ENCODE measurements at places on chromosomes 4 and X.

DNA sequence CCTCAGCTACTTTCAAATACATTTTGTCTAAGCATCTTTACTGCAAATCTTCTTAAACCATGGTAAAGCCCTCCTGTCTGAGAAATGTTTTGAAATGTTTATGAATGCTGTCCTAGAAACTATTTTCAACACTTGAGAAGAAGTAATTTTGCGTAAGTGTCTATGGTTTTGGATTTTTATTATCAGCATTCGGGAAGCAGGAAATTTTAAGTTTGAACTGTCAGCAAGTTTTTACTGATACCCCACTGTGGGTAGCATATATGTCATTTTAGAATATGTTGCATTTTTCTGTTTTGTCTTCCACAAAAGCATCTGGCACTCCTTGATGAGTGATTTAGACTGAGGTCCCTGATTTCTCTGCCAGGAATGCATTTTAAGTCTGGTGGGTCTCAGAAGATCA lies 302.4 kb upstream of the GIMD1 start:
- no peak for DNase-seq

DNA sequence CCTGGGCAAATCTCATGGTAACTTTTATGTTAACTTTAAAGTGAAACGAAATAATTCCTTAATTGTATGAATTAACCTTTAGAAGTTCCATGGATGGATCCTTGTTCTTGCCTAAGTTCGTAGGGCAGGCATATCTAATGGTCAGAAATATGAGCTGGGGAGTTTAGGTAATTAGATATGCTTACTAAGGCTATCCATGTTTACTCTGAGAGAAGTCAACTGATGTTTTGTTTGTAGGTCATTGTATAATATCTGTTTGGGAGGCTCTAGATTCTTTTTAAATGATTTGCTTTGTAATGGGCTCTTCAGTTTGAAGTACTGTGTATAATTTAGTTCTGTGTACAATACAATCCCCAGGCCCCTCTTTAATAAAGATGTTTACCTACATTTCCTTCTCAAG lies 117.0 kb downstream of the DCK start:
- no peak for DNase-seq

- DNase-seq: no peak
Measured at GRCh38 chr4:24889991-24890390, 22.9 kb downstream of the CCDC149 start.

DNA sequence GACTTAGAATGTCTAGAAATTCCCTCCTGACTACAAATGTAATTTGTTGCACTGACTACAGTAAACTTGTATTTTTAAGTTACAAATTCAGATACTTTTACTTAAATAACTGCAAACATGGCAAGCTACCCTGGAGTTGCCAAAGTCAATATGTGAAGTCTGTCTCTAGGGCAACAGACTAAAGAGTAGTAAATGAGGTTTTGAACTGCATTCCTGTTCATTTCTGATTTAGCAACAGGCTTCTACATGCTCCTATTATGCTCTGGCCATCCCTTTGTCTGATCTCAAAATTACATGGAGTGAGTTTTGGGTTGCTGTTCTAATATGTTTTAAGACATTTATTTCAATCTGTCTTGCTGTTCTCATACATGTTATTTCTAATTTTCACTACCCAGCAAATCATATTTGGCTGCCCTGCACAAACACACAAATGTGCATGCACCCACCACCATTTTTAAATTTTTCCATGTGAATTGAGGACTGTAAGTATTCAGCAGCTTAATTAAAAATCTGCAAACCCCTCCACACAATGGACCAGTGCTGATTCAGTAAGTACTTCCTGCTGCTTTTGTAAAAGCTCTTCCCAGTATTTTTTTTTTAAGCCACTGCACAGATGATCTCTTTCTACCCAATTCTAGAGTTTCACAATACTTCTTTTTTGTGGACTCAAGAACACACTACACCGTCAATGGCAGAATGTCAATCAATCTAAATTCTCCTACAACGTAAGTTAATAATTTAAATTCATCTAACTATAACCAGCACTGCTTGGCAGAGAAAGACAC lies 26.7 kb downstream of the SH3RF1 start:
- DNase-seq: no peak

DNA sequence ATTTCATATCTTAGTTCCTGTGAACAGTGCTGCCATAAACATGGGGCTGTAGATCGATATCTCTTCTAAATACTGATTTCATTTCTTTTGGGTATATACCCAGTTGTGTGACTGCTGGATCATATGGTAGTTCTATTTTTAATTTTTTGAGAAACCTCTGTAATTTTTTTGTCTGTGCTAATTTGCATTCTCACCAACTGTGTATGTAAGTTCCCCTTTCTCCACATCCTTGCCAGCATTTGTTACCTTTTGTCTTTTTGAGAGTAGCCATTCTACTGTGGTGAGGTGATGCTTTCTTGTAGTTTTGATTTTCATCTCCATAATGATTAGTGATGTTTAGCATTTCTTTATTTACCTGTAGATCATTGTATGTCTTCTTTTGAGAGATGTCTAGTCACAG lies 2086.5 kb upstream of the TENM3 start:
- DNase-seq: no peak

DNA sequence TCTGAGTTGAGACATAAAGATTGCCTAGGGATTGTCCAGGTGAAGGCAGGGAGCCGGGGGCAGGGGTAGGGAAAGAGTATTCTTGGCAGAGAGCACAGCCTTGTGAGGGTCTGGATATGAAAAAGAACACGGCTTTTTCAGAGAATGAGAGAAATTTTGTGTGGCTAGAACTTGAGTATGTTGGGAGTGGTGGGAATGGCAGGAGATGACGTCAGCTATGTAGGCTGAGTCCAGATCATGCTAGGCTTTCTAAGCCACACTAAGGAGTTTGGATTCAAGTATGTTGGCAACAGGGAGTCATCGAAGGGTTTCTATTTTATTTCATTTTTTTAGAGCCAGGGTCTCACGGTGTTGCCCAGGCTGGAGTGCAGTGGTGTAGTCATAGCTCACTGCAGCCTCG lies 40.0 kb downstream of the SH2D1A start:
- no peak for DNase-seq

DNA sequence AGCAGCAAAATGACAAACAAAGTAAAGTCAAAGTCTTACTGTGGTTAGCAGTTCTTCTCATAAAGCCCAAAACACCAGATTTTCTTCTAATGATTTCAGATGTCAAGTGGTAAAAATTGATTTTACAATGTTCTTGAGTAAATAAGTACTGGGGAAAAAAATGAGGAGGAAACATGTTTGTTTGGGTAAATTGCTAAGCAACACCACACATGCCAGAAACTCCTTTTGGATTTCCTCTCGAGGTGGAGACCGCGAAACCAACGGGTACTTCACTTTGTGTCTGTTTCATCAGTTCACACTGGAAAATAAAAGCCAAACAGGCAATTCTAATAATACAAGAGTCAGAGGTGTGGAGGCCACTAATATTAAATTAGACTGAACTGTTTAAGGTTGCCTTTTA lies 4.6 kb upstream of the PKD2 start:
- no peak for DNase-seq

DNA sequence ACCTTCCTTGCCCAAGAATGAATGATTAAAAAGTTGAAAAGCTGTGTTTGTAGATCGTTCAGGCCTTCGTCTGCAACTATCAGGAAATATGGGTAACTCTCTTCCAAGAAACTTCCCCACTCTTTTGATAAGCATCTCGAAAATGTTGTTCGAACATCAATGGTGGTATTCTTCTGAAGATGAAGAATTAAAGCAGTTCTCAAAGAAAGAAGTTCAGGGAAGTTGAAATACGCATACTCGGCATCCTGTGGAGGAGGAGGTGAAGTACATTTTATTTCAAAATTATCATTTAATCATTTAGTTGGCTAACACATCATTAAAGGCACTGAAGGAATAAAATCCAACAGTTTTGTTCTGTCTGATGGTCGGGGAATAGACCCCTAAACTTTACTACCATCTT lies 12.1 kb downstream of the DDX60 start:
- DNase-seq: no peak

- no peak for DNase-seq
Measured at GRCh38 chrX:103461156-103461555, 58.1 kb downstream of the RAB40A start.

GRCh38 chrX:71095981-71096759 lies 519 bp downstream of the FOXO4 start:
- DNase-seq: no peak

GRCh38 chrX:18065956-18066355 lies 154.7 kb downstream of the BEND2 start:
- no peak for DNase-seq

DNA sequence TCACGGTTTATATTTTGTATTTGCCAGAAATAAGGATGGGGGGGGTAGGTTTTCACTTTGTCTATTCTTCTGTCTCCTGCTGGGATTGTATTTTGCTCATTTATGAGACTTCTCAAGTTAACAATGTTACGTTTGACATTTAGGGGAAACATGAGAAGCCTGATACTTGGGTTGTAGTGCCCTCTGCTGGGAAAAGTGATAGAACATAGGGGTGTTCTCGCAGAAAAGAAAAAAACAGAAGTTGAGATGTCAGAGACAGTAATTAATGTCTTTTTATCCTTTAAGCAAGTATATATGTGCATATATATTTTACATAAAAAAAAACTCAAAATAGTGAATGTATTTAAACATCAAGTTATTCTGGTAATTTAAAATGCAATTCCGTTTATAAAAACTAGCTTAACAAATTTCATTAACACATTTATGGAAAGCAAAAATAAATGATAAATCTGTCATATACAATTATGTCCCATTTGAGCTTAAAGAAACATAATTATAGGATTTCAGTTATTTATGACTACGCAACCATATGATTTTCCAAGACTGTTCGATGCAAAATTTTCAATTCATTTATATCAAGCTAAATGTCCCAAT lies 46.0 kb upstream of the TMPRSS11F start:
- no peak for DNase-seq

DNA sequence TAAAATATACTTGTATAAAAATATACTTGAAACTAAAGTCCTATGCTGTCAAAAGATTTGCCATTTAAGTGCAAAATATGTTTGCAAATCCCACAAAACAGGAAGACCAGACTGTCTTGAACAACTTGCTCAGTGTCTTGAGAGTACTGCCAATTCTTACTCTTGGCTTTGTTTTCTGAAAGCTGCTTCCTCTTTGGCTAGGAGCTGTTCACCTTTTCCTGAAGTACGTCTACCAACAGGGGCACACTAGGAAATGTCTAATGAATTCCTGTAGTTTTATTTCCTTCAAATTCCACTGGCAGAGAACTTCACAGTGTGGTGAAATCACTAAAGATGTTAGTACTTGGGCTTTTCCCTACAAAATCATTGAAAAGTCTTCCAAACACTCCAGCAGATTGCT lies 46.4 kb upstream of the ABCG2 start:
- no peak for DNase-seq

- DNase-seq: no peak
Measured at GRCh38 chr4:47838445-47838844, 578 bp upstream of the CORIN start.

- DNase-seq: no peak
Measured at GRCh38 chr4:177251237-177251636, 58.4 kb upstream of the NEIL3 start.

DNA sequence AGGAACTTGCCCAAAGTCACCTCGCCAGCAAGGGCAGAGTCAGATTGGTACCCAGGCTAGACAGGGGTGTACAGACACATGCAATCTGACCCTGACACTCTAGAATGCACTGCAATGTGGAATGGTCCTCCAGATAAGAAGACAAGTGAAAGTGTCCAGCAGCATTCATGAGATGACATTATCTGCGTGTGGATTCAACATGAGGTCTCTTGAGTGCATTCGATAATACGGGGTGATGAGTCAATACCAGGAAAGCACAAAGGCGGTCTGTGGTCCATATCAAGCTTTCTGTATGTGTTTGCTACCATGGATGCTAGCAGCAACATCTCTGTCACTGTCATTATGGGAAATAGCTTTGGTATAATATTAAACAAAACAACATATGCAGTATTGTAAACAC lies 6.8 kb upstream of the XAGE3 start:
- DNase-seq: no peak

DNA sequence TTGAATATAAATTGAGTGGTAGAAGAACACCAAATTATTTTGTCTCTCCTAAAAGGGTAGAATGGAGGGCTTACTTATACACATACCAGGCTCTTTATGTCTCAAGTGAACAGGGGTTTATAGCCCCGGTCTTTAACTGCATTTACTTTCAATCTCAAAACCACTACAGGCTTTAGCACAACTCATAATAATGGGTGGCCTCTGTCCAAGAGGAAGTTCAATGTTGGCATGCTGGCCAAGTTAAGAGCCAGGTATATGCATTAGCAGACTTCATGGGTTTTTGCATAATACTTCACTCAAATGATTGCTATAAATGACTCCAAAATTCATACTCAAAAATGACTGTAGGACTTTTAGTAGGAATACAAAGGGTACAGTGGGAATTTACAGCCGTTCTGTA lies 118.5 kb upstream of the OTUD4 start:
- DNase-seq: no peak

- DNase-seq: no peak
Measured at GRCh38 chr4:66339007-66339406, 668.7 kb upstream of the EPHA5 start.

- no peak for DNase-seq
Measured at GRCh38 chrX:22136711-22137110, 104.6 kb downstream of the PHEX start.

GRCh38 chr4:187887906-187888305 lies 107.7 kb upstream of the ZFP42 start:
- DNase-seq: no peak

GRCh38 chr4:127843704-127844600 lies 36.7 kb upstream of the PLK4 start:
- no peak for DNase-seq

DNA sequence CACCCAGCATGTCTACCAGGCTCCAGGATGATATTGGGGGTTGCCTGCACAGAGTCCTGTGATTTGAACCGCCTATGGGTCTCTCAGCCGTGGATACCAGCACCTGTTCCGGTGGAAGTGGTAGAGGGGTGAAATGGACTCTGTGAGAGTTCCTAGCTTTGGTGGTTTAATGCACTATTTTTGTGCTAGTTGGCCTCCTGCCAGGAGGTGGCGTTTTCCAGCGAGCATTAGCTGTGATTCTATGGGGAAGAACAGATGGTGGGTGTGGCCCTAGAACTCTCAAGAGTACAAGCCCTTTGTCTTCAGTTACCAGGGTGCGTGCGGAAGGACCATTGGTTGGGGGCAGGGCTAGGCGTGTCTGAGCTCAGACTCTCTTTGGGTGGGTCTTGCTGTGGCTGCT lies 316.9 kb upstream of the AMOT start:
- no peak for DNase-seq

Measured in activated T-cell treated with anti-CD3 and anti-CD28 coated beads for 48 hours (primary cell).